ENCODE measurements at places on chromosomes 2 and 18.

DNA sequence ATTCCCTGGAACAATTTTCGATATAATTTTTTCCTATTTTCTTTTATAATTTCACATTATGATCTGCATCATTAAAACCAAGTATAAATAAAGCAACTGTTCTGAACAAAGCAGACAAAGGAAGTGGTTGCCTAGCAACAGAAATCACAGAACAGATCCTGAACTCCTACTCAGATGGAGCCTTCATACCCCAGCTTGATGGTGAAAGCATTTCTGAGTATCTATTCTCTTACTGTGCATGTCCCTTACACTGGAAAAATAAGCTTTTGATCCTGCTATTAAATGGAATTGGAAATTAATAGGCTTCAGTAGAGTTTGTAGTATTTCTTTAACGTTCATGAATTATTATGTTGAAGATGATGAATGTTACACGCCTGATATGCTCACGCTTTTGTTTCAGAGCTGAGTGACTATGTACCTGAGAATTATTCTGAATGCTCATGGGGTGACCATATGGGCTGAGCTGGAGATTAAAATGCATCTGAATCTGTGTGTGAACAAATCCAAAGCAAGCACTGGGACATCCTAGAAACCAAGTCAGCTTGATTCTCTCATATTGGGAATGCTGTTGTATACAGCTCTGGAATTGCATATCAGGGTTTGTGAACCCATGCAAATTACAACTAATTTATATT is 254.0 kb downstream of the KCNJ3 start:
- no peak for DNase-seq

DNA sequence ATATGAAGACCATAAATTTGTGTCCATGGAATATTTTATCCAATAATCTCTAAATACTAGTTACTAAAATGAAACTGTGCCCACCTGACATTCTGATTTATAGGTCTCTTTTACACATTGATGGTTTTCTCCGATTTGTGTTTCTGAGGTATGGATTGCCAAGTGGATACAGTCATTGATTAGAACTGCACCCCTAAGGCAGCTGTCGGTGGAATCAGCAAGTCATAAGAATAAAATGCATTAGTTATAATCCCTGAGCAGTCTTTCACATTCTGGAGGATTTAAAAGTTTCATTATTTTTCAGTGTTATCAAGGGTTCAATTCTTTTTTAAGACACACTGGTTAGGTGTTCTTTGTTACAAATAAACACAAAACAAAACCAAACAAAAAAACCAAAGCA is 6.0 kb downstream of the CAVIN2 start:
- DNase-seq: no peak

DNA sequence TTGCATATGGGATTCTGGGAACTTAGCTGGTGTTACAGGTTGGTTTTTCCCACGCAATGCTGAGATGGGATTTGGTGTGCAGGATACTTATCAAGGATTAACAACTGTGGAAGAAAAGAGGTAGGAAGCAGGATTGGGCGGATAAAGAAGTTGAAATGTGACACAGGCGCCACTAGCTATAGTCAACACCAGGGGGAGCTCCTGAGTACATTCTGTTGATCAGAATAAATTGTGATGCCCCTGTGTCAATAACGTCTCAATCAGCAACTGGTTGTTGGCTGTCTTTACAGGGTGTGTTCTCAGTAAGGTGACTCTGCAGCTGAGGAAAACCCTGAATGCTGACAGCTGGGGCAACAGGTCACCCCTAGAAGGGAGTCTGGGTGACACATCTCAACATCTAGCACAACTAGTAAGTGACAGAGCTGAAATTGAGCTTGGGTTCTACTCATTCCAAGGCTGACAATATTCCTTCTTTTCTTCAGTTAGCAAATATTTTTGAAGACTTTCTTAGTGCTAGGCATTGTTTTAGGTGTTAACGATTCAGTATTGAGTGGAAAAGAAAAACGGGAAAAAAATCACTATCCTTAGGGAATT is 143.0 kb downstream of the ARL6IP6 start:
- peak; percentile 49 for DNase-seq

GRCh38 chr18:26052505-26052904 is 37.9 kb downstream of the SS18 start:
- no peak for DNase-seq

GRCh38 chr2:171124541-171124940 is 36.2 kb downstream of the TLK1 start:
- DNase-seq: no peak

GRCh38 chr2:234257859-234258561 is 207.5 kb downstream of the SPP2 start:
- no peak for DNase-seq

DNA sequence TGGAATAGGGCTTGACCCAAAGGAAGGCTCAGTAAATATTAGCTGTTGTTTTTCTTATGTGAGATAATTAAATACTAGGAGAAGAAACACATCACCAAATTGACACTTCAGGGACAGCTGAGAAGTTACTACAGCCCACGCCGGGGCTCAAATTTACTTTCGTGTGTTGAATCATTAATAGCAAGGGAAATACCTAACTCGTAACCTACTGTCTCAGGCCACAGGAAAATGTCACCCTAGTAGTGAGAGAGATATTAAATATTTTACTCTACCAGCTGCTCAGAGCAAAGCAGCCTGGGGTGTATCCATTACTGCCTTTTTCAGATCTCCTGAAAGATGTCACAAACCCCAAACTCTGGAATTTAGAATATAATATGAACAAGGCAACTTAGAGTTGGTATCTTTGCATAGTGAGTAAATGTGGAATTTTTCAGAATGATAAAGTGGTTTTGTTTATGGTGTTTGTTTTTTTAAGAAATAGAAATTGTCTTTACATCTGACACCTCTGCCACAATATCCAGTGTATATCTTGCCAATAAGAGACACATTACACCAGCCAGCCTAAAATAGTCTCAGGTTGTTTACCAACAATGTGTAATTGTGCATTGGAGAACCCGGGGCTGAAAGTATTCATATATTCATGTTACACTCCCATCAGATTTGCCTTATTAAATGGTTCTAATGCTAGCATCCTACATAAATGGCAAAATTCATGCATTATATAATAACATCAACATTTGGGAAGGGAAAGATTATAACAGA is 48.4 kb downstream of the ATP8B1 start:
- no peak for DNase-seq

DNA sequence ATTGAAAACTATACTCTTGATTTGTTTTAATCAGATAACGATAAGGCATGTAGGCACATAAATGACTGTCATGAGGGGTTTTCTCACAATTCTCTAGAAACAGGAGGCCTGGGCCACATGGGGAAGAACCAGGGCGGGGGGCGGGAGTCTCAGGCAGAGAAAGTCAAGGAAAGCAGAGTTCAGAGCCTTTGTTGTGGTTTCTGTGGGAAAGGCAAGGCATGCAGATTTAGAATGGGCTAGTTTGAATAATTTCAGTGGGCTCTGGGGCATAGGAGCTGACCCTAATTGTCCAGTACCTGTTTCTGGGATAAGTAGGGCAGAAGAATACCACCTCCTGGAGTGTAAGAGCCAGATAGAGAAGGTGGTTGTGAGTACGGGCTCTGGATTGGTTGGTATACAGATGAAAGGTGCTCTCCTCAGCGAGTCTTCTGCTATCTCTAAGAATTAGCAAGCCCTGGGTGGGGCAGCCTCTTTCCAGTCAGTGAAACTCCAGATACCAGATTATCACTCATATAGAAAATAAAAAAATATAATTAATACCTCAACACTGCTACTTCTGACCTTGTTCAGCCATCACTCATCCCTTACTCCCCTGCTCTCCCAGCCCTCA is 41.5 kb upstream of the CYRIA start:
- no peak for DNase-seq

- no peak for DNase-seq
Measured at GRCh38 chr18:41873730-41874129, 81.3 kb upstream of the PIK3C3 start.

DNA sequence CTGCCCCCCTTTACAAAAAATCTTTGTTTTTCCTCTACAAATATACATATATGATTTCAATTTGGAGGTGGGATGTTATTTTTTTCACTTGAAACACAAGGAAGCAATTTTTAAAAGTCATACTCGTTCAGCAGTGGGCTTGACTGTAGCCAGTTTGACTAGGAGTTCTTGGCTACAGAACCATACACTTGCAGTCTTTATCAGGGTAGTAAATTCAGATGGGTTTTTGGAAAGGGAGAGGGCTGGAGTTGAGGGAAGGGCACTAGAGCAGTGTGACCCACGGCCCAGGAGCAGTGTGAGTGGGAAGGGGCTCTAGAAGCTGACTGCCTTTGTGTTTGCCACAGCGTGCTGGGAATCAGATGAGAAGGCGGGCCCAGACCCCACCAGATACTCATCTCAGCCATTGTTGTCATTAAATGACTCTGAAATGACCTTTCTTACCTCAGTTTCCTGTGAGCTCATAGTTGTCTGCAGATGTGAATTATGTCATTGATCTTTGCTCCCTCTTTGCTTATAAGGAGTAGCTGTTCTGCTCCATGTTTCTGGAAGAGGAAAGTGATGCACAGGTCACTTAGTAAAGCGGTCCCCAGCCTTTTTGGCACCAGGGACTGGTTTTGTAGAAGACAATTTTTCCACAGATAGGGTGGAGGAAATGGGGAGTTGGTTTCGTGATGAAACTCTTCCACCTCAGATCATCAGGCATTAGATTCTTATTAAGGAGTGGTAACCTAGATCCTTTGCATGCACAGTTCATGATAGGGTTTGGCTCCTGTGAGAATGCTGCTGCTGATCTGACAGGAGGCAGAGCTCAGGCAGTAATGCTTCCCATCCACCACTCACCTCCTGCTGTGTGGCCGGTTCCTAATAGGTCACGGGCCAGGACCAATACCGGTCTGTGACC is 116.8 kb downstream of the SPTBN1 start:
- DNase-seq: no peak

DNA sequence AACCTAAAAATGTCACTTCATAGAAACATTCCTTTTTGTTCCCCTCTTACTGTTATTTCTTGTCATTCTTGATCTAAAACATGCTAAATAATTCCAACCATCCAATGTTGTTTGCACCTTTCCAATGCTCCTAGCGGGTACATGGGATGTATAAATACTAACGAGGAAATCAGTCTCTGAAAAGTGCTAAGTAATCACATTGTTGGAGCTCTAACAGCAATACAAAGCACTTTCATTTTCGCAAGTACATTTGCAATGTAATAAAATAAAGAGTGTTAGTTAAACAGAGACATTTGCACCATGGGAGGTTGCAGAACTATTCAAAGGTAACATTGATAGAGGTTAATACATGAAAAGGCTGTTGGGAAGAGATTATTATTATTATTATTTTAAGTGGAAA is 286.2 kb upstream of the ACVR2A start:
- DNase-seq: no peak

DNA sequence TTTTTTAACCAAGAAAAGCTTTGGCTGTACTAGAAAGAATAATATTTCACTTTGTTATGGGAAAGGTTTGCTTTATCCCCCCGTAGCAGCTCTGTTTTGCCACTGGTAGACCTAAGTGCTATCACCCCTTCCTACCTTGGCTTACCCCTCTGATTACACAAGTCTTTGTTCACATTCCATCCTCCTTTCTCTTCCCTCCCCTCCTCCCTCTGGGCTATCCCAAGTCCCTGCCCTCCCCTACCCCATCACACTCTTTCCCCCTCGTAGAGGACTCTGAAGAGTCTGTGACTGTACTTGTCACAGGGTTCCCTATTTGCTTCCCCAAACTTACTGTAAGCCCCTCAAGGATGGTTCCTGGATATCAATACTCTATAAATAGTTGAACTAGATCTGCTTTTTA is 152.9 kb upstream of the NOSTRIN start:
- no peak for DNase-seq

DNA sequence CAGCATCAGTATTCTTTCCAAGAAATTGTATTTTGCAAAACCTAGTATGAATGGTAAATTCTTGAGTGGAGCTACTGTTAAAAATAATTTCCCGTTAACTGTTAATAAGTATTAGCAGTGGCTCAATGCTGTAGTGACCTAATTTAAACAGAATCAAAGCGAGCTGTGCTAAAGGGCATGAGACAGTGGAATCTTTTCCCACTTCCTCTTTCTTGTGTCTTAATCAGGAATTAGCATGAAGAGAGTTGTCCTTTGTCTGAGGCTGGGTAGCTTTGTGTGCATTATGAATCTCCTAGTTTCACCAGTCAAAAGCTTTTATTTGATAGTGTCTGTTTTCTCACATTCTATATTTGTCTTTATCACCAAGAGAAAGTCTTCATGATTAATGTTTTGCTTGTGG is 298.8 kb upstream of the GCFC2 start:
- no peak for DNase-seq

- DNase-seq: no peak
Measured at GRCh38 chr2:1556776-1557466, 143.7 kb downstream of the TPO start.

DNA sequence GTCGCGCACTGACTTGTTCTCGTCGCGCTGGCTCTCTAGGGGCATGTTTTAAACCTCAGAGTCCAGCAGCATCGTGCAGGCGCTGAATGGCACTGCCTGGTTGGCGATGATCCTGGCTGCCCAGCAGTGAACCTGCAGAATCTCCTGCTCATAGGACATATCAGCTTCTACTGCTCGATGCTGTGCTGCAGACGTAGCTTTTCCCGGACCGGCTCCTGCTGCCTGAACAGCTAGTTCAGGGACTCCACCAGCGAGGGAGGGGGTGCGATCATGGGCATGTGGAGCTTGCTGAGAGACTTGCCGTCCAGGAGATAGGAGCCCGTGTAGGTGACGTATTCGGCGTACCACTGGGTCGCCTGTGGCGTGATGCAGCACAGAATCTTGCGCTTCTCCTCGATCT is 890.0 kb upstream of the LRRTM1 start:
- DNase-seq: no peak

DNA sequence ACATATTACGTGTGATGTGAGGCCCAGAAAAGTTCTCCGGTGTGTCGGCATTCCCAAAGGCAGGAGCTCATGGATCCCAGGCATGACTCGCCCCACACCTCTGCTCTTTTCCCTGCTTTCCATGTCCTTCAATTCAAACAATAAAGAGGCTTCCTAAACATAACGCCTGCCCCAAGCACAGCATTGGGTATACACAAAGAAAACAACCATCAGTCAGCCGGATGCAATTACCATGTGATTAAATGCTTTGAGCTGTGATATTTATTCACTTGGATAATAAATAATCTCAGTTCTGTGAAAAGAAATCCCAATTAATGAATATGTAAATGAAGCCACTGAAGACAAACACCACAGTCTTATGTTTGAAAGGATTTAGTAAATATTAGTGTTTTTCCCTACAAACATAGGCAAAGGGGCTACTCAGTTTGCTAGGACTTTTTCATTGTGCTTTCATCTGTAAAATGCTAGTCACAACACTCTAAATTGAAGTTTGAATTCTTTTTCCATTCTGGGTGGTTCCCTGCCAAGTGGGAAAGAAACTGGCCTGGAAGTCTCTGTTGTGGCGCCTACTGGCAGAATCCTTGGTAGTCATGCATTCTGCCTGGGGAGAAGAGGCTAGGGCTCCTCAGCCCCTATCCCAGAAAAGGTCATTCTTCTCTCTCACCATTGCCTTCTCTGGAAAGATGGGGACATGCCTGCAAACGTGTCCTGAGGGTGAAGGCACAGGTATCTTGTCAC is 144.7 kb downstream of the COL6A3 start:
- no peak for DNase-seq

All from left lobe of liver (tissue), 2 donors.